ENCODE measurements at places on chromosomes 1 and 21.

DNA sequence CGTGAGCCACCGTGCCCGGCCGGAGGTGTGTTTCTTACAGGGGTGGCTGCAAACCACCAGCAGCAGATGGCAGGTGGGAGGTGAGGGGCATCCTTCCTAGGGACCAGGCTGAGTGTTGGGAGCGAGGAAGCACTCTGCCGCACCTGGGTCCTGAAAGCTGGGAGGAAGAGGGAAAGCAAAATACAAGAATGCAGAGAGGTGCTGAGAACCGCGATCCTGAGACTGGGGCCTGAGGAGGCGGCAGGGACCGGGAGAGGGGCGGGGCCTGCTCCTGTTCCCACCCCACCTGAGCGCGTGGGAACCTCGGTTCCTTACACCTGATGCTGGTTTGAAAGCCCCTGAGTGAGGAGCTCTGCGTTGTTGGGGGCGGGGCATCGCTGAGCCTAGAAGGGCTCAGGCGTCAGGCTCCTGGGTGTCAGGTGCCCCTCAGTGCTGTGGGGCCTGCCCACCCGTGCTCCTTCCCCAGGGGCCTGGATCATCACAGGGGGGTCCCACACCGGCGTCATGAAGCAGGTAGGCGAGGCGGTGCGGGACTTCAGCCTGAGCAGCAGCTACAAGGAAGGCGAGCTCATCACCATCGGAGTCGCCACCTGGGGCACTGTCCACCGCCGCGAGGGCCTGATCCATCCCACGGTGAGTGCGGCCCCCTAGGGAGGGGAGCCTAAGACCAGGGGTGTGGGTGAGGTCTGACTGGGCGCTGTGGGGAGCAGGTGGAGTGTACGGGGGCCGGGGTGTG lies 15.5 kb downstream of the TRPM2 start:
- DNase-seq, result no peak

- no peak for DNase-seq
Observed at GRCh38 chr1:57367945-57368344, 55.9 kb downstream of the DAB1 start.

- no peak for DNase-seq
Observed at GRCh38 chr1:228004331-228004855, 2.4 kb upstream of the WNT3A start.

DNA sequence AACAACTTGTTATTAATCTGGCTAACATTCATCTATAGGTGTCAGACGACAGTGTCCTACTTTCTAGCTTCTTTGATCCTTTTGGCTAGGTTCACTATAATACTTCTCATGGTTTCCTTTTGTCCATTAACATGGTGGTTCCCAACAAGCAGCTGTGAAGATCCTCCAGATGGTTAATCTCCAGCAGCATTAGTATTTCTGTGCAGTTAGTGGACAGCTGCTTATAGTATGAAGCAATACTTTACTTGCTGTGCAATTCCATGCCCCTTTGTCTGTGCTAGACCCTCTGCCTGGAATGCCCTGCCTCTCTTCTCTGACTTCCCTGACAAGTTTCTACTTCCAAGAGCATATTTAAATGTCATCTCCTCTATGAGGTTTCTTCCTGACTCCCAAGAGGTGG lies 41.7 kb upstream of the ARHGAP29 start:
- DNase-seq, result no peak

DNA sequence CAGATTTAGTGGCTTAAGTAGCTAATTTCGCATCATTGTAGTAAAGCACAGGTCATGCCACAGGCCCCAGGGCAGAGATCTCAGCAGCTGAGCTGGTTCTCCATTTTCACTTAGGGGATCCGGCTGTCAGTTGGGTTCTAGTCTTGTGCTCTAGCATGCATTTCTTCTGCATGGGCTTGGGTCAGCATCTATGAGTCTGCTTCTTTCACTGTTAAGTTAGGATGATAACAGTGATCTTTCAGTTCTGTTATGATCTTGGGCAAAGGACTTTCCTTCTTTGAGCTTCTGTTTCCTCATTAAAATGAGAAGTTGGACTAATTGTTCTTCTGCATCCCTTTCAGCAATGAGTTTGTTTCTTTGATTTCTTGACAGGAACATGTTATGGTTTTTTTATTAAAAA lies 123.6 kb upstream of the DNAH14 start:
- no peak for DNase-seq

- DNase-seq, result no peak
Observed at GRCh38 chr1:147542569-147542897, 1.2 kb downstream of the BCL9 start.

- no peak for DNase-seq
Observed at GRCh38 chr1:41529621-41530395, 45.3 kb upstream of the EDN2 start.

- DNase-seq, result no peak
Observed at GRCh38 chr1:223019256-223019655, 123.8 kb downstream of the TLR5 start.

- no peak for DNase-seq
Observed at GRCh38 chr1:239995281-239995680, 96.4 kb upstream of the FMN2 start.

DNA sequence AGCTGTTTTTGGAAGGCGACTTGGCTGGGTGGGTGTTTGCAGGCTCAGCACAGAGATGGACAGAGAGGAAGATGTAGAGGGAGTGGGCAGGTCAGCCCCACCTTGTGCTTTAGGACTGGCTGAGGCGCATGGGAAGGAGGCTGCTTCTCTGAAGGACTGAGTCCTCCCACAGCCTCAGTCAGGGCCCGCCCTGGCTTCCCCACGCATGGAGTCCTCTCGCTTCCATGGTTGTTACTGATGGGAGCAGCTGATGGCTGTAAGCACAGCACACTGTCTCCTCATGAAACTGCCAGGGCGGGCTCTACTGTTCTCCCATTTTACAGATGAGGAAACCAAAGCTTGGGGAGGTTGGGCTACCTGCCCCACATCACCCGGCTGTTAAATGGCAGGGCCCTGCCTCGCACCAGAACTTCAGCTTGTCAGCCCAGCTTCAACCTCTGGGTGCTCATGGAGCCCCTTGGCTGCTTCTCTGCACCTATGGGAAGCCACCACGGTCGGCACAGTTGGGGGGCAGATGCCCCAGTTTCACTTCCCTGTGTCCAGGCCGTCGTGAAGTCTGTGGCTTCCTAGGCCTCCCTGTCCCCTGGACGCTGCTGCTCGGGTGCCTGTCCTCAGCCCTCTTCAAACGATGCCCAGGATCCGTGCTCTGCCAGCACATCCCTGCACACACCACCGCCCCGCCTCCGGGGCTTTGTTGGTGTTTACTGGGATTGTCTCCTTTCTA lies 2.4 kb downstream of the TMEM201 start:
- DNase-seq, result no peak

- no peak for DNase-seq
Observed at GRCh38 chr21:41368735-41369104, 6.9 kb downstream of the MX2 start.

GRCh38 chr1:1343811-1344421 lies 5.3 kb downstream of the DVL1 start:
- no peak for DNase-seq

DNA sequence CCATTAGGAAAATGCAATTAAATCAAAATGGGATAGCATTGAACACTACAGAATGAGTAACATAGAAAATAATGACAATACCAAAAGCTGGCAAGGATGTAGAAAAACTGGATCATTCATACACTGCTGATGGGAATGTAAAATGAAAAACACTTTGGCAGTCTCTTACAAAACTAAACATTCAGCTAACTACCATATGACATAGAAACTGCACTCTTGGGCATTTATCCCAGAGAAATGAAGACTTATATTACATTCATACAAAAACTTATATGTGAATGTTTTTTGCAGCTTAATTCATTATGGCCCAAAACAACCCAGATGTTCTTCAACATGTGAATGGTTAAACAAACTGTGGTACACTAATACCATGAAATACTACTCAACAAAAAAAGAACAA lies 66.4 kb downstream of the ANKRD13C start:
- no peak for DNase-seq

GRCh38 chr1:32353886-32354570 lies 8.3 kb downstream of the FAM229A start:
- DNase-seq, result no peak

DNA sequence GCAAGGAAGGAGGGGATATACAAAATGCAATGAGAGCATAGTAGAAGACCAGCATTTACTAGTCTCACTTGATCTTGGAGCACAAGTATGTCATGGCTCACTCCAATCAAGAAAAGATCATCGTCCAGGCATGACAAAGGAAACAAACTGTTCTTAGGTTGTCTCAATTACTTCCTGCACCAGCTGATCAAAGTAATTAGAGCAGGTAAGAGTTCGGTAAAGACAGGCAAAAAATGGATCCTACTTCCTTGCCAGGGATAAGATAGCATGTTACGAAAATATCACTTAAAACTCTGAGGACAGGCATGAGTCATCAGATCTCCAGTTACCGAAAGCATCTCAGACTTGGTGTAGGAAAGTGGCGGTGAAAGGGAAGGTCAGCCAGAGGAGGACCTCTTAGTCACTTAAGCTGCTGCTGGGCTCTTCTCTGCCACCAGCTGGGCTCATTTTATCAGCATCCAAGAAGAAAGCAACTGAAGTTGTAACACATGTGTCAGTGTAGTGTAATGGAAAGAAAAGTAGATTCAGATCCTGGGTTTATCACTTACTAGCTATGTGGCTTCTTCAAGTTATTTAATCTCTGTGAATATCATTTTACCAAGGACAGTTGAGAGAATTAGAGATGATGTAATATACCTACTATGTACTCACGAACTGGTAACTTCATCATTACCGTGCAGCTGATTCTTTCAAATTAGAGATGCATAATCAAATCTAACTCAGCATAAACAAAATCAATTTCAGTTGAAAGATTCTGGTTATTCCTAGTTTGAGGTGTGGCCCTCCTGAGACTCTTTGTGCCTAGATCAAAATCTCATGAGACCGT lies 46.8 kb downstream of the XCL1 start:
- DNase-seq, result no peak

GRCh38 chr1:203524824-203525223 lies 30.9 kb downstream of the OPTC start:
- DNase-seq, result no peak

DNA sequence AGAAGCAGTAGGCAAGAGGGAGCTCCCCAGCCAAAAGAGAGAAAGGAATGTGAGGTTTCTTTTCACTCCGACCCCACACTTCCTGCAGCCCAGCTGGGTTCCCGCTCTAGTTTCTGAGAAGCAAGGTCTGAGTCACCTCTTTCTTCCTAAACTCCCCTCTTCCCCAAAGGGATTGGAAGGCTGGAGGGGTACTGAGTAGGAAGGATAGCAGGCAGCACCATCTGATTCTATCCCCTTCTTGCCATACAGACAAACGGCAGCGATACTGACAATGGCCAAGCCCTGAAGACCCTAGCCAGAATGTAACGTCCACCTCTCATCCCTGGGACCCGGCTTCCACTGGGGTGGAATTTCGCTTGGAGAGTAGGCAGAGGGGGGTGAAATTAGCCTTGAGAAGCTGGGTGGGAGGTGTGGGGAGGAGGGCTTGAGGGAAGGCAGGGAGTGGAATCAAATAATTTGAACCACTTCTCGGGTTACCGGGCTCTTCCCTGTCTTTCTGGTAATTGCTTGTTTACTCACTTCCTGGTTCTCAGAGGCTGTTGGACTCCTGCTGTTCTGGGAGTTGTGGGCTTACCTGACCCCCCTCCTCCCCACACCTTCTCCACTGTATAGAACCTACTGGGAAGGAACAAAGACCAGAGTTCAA lies 13.2 kb downstream of the IER5 start:
- no peak for DNase-seq
